ENCODE measurements at places on chromosomes 7 and 10. TPM values are rescaled to one million over a fixed set of nuclear protein-coding genes. Genes with fewer than 3 reads are reported as not detected.

Gene RNF133
- not detected for total RNA-seq

Gene PDK4
- 0.41 TPM for total RNA-seq

- DNase-seq = no peak
These were observed 192.9 kb downstream of the PTPN20 start for GRCh38 chr10:47104151-47104605.

Gene ZCWPW1
- total RNA-seq = 5.9 TPM

GRCh38 chr10:100655760-100656421, 89.5 kb upstream of the PAX2 start:
- DNase-seq = peak; percentile 22

Data from Caki2 (cell line).